ENCODE measurements at places on chromosomes 16 and 17.

GRCh38 chr17:41324180-41325075 is 8.9 kb upstream of the KRTAP17-1 start:
- DNase-seq, result no peak

DNA sequence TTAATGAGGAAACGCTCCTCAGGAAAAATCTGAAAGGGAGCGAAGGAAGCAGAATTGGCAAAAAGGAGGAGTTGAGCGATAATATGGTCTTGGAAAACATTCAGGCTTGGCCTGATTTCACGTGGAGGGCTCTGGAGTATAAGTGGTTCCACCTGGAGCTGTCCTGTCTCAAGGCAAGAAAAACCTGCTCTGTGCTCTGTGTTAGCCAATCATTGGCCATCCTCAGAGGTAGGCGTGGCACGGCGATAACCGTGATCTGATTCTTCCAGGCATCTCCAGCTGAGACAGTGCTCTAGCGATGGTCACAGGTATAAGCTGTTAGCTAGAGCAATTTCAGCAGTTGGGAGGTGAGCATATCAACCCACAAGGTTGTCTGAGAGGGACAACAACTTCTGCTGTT is 450.5 kb upstream of the MAF start:
- DNase-seq, result no peak

- no peak for DNase-seq
These were observed 188.7 kb upstream of the AXIN2 start for GRCh38 chr17:65750166-65750565.

- no peak for DNase-seq
These were observed 22.1 kb upstream of the B4GALNT2 start for GRCh38 chr17:49110509-49110908.

DNA sequence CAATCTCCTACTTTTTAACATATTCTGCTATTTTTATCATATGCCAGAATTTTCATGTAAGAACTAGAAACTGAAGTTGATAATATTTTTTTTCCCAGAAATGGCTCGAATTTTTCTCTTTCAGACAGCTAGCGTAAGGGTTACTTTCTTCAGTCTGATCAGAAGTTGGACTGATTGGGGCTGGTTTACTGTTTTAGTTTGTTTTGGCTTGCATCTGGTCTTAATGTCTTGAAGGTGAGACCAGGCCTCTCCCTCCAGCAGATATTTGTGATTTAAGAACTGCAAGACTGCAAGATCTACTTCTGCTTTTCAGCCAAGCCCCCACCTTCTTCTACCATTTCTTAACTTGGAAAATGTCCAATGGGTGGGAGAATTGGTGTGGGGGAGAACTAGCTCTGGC is 266.4 kb downstream of the HAPSTR1 start:
- no peak for DNase-seq

DNA sequence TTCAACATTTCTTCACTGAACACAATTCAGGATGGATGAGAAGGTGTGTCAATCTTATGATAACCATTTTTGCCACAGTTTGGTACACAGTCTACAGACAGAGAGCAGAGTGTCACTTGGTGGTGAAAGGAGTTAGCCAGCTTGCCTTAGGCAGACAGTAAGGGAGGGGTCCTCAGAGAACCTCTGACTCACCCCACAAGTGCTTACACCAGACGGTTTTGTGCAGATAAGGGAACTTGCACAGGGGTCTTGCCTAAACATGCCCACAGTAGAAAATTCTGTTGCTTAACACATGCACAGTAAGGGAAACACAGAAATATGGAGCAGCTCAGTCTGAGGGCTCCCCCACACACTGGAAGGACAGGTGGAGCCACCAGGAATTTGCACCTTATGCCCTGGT is 204.5 kb upstream of the CDH8 start:
- DNase-seq, result no peak

- DNase-seq, result no peak
These were observed 28.6 kb downstream of the SMARCE1 start for GRCh38 chr17:40618754-40619625.

DNA sequence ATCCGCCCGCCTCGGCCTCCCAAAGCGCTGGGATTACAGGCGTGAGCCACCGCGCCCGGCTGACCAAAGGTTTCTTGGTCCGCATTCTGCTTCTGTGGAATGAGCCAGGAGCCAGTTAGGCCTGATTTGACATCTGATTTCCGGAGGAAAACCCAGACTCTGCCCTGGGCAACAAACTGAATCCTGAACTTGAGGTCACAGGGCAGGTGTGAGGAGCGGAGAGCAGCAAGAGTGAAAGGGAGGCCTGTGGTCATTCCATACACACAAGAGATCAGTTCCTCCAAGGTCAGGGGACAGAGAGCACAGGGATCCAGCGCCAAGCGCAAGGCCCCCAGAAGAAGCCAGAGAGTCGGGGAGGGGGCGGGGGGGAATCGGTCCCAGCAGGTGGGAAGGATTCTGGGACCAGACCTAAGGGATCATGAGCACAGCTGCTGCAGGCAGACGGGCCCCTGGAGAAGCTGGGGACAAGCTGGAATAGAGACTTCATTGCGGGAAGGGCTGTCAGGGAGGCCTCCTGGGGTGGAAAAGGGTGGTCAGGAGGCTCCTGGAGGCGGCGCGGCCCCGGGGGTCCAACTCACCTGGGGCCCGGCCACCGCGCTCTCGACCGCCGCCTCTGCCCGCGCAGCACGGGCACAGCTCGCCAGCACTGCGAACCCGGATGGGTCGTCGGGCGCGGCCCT is 436 bp downstream of the SHPK start:
- no peak for DNase-seq

GRCh38 chr16:51556694-51557340 is 405.7 kb upstream of the SALL1 start:
- DNase-seq, result no peak

DNA sequence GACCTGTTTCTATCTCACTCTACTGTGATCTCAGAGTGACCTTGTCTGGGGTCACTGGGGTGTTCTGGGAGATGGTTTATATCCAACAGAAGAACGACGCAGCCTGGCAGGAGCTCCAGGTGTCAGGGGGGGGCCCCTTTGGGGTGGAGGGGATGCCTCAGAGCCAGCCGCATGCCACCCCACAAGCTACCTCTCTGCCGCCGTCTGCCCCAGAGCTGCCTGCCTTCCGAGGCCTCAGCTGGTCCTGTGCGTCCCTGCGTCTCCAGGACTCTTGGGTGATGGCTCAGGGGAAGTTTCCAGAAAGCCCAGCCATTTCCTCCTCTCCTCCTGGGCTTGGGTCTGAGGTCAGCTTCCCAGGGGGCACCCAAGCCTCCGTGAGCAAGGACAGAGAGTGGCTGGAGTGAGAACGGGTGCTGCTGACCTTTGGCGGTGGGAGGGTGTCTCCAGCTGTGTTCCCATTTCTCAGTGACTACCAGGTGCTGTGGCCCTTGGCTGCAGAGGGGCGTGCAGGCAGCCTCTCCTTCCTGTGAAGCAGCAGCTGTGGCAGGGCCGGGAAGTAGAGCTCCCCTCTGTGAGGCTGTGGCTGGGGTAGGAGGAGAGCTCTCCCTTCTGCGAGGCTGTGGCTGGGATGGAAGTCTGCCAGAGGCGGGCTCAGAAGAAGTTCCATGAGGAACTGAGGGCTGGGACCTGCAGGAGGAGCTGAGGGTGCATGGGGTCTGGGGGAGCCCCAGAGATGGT is 19.8 kb downstream of the JPH3 start:
- DNase-seq, result no peak

DNA sequence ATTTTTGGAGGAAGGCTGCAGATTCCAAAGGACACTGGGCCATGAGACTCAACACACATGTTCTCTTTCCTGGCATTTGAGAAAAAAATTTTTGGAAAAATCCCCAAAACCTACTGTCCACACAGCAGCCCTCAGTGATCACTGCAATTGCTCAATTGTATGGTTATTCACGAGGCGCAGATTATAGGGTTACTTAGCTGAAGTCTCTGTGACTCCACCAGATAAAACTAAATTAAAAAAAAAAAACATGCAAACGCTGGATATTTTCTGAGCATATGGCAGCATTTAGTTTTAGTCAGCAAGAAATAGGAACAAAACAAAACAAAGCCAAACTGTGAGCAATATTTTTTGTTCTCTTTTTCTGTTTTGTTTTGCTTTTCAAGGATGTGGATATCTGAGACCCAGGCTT is 83.8 kb upstream of the FAM20A start:
- DNase-seq, result no peak

DNA sequence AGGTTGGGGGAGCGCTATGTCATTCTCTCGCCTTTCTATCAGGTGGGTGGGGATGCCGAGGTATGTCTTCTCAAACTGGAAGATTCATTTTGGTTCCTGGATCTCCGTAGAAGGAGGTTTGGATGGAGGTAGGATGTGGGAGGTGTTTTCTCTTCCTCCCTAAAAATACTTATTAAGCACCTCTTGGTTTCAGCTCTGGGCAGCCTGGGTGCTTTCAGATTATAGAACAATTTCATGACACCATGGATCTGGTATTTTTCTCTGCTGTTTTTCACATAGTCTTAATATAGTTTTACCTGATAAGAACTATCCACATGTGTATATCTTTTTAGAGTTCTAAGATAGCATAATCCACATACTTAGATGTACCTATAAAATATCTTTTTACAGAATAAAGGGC is 92.9 kb downstream of the YPEL2 start:
- no peak for DNase-seq

- DNase-seq, result no peak
These were observed 4.3 kb upstream of the KRT12 start for GRCh38 chr17:40871316-40871715.

DNA sequence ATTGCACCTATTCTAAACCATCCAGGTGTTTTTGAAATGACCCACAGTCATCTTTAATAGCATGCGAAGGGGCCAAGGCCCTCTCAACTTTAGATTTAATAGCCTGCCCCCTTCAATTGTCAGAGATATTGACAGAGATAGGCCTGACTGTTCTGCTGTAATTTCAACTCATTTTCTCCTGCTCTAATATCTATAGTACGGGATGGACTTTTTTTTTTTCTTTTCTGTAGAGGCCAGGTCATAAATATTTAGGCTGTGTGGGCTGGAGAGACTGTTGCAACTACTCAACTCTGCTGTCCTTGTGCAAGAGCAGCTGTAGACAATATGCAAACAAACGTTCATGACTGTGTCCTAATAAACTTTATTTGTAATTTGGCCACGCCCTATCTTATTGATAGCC is 24.7 kb upstream of the KRT20 start:
- DNase-seq, result no peak

- DNase-seq, result no peak
These were observed 65.4 kb downstream of the WWP2 start for GRCh38 chr16:69827524-69827923.

DNA sequence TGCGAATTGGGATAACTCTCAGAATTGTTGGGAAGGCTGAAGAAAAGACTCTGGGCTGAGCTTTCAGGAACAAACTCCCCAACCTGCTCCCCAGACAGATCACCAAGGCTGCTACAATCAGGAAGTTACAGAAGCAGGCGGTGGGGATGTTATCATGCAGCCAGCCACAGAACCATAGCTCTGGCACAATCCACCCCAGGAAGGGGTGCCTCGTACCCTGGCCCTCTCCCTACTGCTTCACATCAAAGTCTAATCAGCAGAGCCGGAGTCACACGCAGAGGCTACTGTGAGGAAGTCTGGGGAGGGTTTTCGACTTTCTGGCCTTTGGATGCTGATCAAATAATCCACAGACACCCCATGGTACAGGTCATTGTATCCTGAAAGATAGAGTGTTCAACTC is 86.8 kb downstream of the NTN1 start:
- no peak for DNase-seq

DNA sequence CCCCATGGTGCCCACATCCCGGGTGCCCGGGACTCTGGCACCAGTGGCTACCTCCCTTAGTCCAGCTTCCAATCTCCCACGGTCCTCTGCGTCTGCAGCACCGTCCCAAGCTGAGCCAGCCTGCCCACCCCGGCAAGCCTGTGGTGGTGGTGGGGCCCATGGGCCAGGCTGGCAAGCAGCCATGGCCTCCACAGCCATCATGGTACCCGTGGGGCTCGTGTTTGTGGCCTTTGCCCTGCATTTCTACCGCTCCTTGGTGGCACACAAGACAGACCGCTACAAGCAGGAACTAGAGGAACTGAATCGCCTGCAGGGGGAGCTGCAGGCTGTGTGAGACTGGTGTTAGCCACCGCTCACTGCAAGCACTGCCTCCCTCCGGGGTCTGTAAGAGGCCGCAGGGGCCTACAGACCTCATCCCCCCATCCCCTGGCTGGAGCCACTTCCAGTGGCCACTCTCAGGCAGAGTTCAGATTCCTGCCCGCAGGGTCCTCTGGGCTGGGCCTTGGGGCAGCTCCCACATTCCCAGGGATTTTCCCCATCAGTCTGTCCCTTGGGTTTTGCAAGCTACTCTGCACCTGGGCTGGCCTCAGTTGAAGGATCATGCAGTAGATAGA is 3.9 kb upstream of the SETD1A start:
- DNase-seq, result no peak

GRCh38 chr16:86398201-86398600 is 112.1 kb upstream of the FOXF1 start:
- DNase-seq, result no peak

DNA sequence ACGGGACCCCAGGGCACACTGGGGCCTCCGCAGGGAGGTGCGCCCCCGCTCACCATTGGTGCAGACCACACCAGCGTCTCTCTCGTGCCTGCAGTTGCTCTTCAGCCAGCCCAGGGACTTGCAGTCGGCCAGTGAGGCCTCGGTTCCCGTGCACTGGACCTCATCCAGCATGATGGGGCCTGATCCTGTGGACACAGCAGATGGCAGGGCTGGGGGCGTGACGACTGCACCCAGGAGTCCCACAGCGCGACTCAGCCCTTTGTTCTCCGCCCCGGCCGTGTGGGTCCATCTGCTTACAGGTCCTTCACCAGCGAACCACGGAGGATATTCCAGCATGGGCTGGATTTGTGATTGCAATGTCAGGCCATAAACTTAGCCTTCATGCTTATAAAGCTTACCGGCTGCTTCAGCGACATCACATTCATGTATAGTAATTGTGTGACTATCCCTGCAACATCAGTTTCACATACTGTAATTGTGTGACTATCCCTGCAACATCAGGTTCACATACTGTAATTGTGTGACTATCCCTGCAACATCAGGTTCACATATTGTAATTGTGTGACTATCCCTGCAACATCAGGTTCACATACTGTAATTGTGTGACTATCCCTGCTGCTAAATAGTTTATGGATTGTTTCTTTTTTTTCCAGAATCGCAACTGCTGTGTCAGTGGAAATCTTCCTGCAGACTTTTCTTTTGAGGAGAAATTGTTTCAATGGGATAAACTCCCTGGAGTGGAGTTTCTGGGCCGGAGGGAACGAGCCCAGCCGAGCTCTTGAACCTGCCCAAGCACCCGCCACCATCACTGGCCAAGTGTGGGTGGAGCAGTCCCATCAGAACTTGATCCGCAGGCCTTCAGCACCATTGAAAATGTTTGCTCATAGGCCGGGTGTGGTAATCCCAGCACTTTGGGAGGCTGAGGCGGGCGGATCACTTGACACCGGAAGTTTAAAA is 4.8 kb downstream of the LGALS3BP start:
- no peak for DNase-seq

All from GM20000 (cell line).